ENCODE measurements at places on chromosomes 5 and 9.

- no peak for DNase-seq
These were observed 34.1 kb downstream of the ACOT12 start for GRCh38 chr5:81359881-81360280.

GRCh38 chr5:149072376-149072775 is 9.5 kb upstream of the SH3TC2 start:
- DNase-seq = no peak

DNA sequence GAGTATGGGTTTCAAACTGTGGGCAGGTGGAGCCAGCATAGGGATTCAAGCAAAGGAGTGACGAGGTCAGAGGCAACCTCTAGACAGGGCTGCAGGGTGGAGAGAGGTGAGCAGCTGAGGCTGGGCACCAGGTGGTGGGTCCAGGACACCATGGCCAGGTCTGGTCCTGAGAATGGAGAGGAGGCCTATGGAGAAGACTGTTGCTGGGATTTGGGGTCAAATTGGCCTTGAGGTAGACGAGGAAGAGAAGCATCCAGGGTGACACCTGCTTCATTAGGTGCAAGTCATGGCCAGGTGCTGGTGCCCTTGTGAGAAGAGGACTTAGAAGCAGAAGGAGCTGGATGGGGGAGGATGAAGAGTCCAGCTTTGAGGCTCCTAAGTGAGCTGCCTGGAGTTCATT is 99.6 kb downstream of the NSG2 start:
- no peak for DNase-seq

- DNase-seq = no peak
These were observed 351.7 kb downstream of the CWC27 start for GRCh38 chr5:65120371-65120967.

GRCh38 chr9:23825700-23826099 is 340 bp downstream of the ELAVL2 start:
- no peak for DNase-seq

- DNase-seq = no peak
These were observed 301.1 kb upstream of the PTGER4 start for GRCh38 chr5:40378396-40379177.

DNA sequence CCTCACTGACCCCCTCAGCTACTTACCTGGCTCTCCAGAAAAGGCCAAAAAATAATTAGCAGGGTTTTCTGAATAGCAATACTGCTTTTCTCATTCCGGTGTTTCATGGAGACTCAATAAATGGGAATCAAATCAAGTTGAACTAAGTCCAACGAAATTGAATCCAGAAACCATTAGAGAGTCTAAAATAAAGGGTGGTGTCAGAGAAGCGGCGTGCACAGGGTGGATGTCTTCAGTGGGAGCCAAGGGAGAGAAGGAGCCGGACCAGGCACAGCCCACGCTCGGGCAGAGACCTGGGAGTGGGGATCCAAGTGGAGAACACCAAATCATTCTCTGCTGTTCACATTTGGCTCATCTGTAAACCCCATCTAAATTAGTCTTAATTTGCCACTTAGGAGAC is 40.2 kb upstream of the WWC1 start:
- no peak for DNase-seq

DNA sequence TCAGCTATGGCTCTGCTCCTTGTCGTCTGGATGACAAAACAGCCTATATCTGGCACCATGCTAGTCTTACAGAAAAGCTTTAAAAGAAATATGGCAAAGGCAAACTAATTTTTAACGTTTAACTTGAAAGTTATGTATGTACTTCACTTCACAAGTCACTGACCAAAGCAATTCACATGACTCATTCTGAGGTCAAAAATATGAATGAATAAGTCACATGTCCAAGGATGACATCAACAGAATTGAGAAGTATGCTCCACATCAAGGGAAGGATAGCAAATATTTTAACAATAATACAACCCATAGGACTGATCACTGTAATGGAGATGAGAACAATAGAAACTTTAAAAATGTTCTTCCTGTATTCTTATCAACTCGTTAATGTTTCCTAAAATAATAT is 1072.6 kb upstream of the NUDT12 start:
- no peak for DNase-seq

- DNase-seq = no peak
These were observed at the start of gene CSF1R for GRCh38 chr5:150085950-150086715. Gene CSF1R (minus strand): TSS chr5:150086554. CDS start chr5:150086427, 127 bp downstream.

- DNase-seq = no peak
These were observed 331.9 kb upstream of the GRIA1 start for GRCh38 chr5:153158608-153159007.

DNA sequence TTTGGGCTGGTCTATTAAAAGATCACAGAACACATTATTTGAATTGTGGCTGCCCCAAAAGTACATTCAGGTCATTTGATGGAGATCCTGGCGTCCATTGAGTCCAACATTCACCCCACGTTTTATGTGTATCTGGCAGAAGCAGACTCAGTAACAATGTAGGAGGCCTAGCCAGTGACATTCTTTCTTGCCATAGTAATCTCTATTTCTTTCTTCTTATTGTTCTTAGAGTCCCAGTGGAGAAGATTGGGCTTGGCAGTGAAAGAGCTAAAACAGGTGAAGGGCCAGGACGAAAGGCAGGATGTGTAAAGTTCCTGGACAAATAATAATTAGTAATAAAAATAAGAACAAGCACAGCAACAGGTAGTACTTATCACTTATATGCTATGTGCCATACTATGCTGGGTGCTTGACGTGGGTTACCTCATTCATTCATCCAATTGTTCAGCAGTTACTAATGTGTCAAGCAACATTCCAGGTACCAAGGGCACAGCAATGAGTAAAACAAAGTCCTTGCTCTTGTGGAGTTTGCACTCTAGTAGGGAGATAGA is 12.6 kb upstream of the ANKH start:
- DNase-seq = no peak
